ENCODE measurements at places on chromosomes 6 and 20.

- DNase-seq, result no peak
Measured at GRCh38 chr20:41082306-41082705, 53.7 kb downstream of the TOP1 start.

GRCh38 chr6:1379017-1379787 is 10.2 kb upstream of the FOXF2 start:
- DNase-seq, result no peak

DNA sequence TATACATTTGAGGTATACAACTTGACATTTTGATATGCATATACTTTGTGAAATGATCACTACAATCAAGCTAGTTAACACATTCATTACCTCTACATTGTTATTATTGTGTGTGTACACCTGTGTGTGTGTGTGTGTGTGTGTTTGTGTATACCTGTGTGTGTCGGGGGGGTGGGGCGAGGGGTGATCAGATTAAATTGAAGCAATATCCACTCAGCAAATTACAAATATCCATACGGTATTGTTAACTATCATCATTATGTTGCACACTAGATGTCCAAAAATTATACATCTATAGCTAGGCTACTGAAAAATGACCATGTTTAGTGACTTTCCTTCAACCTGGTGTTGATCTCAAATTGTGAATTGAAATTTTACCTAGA is 1.8 kb downstream of the RHAG start:
- DNase-seq, result no peak

- no peak for DNase-seq
Measured at GRCh38 chr6:55666037-55666436, 87.0 kb upstream of the HMGCLL1 start.

DNA sequence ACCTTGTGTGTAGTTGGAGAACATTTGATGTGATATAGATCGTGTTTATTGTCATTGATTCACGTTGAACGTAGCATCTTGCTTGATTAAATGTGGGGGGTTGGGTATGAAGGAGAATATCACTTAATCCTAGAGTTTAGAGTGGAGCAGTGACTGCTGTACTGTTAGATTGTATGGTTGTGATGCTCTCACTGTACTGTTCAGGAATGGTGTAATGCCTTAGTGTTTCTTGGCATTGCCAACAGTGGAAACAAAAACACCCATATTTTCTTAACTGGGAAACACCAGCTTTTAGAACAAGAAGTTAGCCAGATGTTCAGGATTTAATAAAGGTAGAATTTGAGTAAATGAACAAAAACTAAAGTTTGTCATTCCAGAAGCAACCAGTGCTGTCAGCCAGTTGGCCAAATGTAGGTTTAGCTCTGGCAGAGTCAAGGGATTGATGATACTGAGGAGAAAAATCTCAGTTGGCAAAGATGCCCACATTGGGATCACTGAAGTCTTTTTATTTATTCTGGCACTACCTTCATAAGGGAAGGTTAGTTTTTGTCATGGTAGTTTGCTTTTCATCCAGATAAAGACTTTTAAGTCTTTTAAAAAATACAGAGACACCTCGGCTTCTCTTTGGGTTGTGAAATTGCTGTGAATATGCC is 129.9 kb downstream of the JARID2 start:
- DNase-seq, result no peak

DNA sequence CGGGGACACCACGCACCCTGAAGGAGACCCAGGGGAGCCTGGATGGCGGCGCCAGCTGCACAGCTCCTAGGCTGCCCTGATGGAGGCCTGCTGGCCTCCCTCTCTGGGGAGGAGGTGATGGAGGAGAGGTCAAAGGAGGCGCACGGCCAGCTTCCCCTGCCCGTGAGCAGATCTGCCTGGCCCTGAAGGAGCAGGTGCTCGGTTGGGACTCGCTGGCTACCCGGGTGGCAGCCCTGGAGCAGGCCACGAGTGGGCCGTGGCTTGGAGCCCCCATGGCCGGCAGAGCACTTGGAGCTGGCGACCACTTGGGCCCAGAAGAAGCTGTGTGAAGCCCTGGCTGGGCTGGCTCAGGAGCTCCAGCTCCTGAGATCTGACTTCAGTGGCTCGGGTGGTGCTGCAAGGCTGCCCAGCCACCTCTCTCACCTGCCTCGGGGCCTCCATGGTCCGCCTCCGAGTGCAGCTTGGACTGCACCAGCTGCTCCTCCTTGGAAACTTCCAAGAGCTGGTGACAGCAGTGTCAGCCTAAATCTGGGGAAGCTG is 7.5 kb upstream of the RAET1E start:
- no peak for DNase-seq

GRCh38 chr6:158868122-158868480 is 48.9 kb upstream of the EZR start:
- no peak for DNase-seq

GRCh38 chr6:64889144-64889543 is 817.9 kb downstream of the EYS start:
- DNase-seq, result no peak

- DNase-seq, result no peak
Measured at GRCh38 chr6:68572975-68573374, 62.1 kb upstream of the ADGRB3 start.
